GM23338 (cell line): ENCODE measurements at places on chromosomes 4 and X. TPM values are rescaled to one million over a fixed set of nuclear protein-coding genes. Genes with fewer than 3 reads are reported as not detected.

- DNase-seq, result peak; percentile 65
Measured at GRCh38 chrX:150544222-150544787, 24.1 kb upstream of the MTM1 start.

PASD1 gene
- total RNA-seq, result 0.24 TPM in 1 of 2 replicates, not detected in the other

- no peak for DNase-seq
Measured at GRCh38 chr4:69321153-69321729, 41.0 kb downstream of the UGT2B28 start.

DNA sequence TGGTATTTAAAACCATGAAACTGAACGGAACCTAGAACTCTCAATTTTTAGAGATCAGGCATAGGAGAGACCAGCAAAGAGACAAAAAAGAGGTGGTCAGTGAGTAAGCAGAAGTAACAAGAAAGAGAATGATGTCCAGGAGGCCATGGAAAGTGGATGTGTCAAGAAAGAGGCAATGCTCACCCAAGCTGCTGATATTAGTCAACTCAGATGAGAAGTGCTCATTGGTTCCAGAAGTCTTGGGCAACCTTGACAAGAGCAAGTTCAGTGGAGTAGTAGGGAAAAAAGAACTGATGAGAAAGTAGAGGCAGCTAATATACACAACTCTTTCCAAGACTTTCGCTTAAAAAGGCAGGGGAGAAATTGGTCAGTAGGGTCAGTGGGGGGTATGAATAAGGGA, 23.0 kb upstream of the CCDC149 start:
- DNase-seq, result no peak

DNA sequence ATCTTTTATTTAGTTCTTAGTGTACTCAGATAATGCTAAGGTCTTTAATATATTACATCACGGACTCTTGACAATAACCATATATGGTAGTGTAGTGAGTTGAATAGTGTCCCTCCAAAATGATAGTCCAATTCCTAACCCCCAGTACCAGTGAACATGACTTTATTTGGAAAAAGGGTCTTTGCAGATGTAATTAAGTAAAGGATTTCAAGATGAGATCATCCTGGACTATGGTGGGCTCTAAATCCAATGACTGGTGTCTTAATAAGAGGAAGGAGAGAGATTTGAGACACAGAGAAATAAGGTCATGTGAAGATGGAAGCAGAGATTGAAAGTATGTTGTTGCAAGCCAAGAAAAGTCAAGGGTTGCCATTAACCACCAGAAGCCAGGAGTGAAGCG, 236.5 kb upstream of the DIPK2B start:
- no peak for DNase-seq

CAPN6 gene
- total RNA-seq, result 5.1 and 6.3 TPM in 2 replicates

GRCh38 chr4:188959424-188959823, 820.2 kb downstream of the TRIML1 start:
- no peak for DNase-seq

COL25A1 gene
- total RNA-seq, result 3.8 and 5.6 TPM in 2 replicates

XPNPEP2 gene
- total RNA-seq, result not detected in 2 replicates

GRCh38 chr4:33386764-33387163, 2666.6 kb downstream of the PCDH7 start:
- DNase-seq, result peak; percentile 17

DNA sequence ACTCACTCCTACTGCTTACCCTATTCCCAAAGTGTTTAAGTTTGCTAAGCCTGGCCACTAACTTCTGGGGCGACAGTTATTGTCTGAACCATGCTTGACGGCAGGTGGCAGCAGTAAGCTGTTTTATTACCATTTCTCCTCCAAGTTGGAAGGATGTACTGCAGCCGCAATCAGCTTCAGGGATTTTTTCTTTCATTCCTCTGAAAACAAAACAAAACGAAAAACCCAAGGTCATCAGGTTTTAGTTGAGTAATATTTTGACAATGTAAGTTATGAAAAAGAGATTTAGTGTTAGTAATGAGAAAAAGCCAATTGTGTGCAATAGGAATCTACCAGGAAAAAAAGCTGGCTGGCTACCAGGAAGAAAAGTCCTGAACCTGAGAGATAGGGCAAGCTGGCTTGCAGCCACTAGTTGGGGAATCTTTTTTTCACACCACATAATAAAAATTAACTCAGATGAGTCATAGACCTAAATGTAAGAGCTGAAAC, 13.2 kb upstream of the RAB9B start:
- peak; percentile 75 for DNase-seq

CT45A3 gene
- total RNA-seq, result not detected in 2 replicates

- DNase-seq, result no peak
Measured at GRCh38 chrX:106247162-106247561, 79.1 kb downstream of the PWWP3B start.

GPC3 gene
- 60.1 and 61.2 TPM in 2 replicates for total RNA-seq

ARHGAP10 gene
- 4.6 and 5.1 TPM in 2 replicates for total RNA-seq

- peak; percentile 7 for DNase-seq
Measured at GRCh38 chr4:142128529-142128928, 492.1 kb downstream of the IL15 start.

DNA sequence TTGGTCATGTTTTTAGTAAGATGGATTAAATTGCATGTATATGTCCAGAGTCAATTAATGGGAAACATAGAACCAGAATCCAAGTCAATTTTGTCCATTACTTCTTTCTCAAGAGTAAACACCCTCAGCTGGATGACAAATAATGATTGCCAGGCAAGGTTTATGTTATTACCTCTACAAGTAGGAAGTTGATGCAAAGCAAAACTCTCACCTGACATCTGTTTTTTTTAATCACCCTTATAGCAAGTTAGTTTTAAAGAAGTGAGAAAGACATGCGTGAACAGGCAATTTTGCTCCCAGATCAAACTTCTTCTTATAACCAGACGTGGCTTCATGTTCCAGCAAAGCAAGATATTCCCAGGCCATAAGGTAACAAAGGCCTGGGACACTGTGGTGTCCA, 348.5 kb upstream of the FTHL17 start:
- no peak for DNase-seq

GRCh38 chr4:26058537-26058936, 144.5 kb downstream of the SMIM20 start:
- DNase-seq, result no peak

CYSLTR1 gene
- not detected in 2 replicates for total RNA-seq

DNA sequence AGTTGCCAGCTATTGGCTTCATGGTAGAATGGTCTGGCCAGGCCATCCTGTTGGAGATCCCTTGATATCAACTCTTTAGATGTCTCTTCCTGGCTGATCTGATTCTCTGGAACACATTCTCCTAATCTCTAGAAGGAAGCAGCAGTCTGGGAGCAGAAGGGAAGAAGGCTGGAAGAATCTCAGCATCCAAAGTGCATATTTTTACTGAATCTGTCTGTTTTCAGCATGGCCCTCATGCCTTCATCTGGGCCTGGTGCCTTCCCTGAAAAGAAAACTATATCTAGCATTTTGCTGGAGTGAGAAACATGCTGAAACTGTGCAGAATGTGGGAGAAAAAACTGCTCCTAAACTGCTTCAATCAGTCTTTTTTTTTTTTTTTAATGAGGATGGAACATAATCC, 148.7 kb downstream of the REPS2 start:
- no peak for DNase-seq

PRRG1 gene
- 7.0 and 10.8 TPM in 2 replicates for total RNA-seq

DNA sequence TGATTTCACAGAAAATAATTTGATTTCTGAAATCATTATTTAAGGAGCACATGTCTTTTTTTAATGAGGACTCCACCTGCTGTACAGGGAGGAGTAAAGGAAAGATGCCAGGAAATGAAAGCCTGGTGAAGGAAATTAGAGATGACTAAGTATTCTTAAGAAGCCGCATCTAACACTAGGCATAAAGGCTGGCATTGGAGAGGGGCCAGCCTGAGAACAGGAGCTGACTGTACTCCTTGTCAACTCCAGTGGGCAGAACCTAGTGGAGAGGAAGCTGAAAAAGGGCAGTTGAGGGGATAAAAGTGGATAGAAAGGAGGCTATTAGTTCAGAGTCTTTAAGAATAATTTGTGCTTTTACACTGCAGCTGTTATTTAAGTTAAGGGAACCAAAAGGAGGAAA, 393.0 kb downstream of the PPP1R2C start:
- no peak for DNase-seq

DNA sequence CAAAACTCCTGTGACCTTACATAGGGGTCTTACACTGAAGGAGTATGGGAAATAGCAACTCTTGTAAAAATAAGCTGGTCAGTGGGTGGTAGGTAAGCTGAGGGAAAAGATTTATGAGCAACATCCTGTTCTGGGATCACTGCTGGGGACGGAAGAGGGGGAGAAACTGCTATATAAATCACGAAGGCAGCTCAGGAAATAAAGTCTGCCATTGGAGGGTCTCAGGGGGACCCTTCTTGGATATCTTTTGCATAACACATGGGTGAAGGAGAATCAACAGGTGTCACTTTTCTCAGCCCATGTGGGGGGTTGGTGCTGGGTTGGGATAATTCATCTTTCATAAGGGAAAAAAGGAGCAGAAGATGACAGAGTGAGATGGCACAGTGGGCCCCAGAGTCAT, 33.7 kb downstream of the AFF1 start:
- no peak for DNase-seq

DNA sequence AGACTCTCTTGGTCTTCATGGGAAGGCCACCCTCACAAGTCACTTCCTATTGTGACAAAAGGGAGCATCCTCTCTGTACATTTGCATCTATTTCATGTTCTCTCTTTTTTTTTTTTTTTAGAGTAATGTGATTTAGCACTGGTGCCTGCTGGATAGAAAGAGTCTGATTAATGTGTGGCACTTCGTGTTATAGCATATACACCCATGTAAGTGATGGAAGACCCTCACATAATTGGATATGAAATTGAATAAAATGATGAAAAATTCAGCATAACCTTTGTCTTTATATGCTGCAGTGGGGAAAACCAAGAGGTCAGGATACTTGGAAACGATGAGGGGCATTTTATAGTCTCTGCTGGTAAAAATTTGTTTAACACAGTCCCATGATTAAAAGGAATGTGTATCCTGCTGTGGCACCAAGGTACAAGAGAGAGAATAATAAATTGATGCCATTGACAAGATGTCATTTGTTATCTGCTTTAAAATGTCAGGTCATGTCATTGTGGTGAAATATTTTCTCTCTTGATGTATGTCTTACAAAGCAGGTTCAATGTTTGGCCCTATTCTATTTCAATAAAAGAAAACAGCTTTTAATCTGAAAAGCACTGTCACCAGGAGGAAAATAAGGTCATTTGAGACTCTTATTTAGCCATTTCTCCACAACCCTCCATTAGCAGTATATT, 1115.4 kb downstream of the STPG2 start:
- no peak for DNase-seq

GRCh38 chr4:143091862-143092261, 92.9 kb upstream of the USP38 start:
- DNase-seq, result no peak

GRCh38 chr4:61201561-61201960, 1.4 kb downstream of the ADGRL3 start:
- DNase-seq, result peak; percentile 50

DNA sequence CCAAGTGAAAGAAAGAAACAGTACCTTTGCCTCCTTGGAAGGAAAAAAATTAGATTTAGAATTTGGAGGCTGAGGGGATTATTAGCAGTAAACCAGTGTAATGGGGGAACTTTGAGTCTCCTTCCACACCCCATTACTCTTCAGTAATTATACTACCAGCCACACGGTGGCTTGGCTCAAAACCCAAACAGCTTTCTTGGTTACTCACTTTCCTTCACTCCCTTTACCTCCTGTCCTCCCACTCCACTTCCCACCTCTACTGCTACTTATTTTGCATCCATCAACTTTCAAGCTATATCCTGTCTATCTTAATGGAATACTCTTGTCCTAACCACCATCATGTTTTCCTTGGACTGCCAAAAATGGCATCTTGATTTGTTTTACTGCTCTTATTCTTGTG, 310.6 kb upstream of the AADAT start:
- DNase-seq, result peak; percentile 29

DNA sequence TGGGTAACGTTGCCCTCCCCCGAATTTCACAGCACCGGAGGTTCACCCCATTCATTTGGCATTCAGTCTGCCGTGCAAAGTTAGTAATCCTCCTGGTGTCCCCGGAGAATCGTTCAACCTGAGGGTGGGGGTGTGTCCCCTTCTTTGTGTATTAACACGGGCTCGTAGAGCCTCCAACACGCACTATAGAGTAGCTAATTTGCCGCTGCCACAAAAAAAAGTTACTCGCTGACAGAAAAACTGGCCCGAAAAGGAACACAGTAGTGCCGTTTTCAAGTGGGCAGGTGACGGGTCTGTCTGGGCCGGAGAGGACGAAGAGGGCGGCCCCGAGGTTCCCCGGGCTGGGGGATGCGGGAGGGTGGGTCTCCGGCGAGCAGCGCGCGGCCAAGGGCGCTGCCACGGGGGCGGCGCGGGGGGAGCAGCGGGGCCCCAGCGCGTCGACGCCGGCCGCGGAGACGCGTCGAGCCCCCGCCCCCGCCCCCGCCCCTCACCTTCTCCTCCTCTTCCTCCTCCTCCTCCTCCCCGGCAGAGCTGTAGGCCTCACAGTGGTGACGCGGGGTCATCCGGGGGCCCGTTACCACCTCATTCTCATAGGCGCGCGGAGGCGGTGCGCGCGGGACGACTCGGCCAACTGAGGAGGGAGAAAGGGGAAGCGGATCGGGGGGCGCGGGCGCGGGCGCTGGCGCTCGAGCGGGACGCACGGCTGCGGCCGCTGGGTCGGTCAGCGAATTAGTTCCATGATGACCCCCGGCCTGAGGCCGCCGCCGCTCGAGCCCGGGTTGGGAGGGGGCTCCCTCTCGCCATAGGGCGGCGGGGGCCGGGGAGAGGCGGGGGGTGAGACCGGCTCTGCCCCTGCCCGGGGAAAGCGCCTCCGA, 571 bp downstream of the CCNI start:
- peak; percentile 80 for DNase-seq

GRCh38 chrX:124223524-124223923, 108.9 kb upstream of the TEX13D start:
- DNase-seq, result peak; percentile 65

PFKFB1 gene
- total RNA-seq, result not detected in 2 replicates

XK gene
- total RNA-seq, result 1.5 and 2.1 TPM in 2 replicates

DNA sequence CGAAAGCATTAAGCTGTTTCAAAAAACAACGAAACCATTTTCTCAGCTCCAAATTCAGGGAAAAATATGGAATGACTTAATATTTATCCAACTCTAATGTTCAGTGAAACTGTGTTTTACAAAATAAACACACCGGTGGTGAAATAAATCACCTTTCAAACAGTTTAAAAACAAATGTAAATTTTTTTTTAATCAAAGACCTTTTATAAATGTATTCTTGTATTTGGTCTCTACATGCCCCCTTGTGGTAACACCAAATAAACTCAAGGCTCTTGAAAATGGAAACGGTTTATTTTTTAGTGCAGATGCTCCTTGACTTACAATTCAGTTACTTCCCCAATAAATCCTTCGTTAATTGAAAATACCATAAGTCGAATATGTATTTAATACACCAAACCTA, 45.8 kb upstream of the ITM2A start:
- DNase-seq, result peak; percentile 29

KLF8 gene
- total RNA-seq, result 8.7 and 11.5 TPM in 2 replicates

DNA sequence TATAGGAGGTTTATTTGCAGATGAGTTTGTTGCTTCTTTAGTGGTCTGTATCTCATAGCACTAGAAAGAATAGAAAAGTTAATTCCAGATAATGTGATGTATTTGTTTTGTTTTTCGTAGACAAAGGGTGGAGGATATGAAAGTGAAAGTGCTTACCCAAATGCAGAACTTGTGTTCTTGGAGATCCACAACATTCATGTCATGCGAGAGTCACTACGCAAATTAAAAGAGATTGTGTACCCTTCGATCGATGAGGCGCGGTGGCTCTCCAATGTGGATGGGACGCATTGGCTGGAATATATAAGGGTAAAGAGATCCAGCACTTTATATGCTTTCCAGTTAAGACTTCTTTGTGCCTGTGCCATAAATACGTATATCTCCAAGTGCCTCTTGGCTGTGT, 43.3 kb downstream of the MTMR1 start:
- DNase-seq, result no peak
